ENCODE measurements at places on chromosomes 1 and 21.

GRCh38 chr21:35547946-35548774 lies 499.1 kb upstream of the RUNX1 start:
- DNase-seq = no peak

DNA sequence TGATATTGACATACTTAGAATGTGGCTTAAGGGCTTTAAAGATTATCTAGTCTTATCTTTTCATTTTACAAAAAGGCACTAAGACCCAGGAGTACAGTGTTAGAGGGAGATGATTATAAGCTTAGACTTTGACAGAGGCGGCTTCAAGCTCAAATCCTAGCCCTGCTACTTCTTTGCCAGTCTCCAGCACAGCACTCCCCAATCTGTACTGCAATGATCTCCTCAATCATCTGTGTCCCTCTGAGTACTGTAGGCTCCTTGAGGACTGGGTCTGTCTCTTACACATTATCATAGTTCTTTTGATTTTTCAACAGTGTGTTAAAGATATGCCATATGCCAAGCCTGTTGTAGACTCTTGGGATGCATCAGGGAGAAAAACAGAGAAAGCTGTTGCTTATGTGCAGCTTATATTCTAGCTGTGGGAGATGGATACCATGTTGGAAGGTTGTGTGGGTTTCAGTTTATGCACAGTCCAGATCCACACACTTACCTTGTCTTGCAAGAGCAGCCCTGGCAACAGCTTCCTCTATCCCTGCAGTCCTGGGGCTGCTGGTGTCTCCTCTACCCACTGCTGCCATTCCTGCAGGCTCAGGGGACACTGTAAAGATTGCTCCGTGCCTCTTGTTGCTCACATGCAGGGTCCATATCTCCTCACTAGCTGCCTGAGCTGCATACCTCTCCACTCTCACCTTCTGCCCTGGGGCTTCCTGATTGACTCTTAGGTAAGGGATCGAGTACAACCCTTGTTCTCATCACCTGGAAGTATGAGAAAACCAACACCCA lies 103.9 kb upstream of the TSPAN2 start:
- no peak for DNase-seq

GRCh38 chr1:175154629-175155472 lies 37.7 kb downstream of the KIAA0040 start:
- no peak for DNase-seq

DNA sequence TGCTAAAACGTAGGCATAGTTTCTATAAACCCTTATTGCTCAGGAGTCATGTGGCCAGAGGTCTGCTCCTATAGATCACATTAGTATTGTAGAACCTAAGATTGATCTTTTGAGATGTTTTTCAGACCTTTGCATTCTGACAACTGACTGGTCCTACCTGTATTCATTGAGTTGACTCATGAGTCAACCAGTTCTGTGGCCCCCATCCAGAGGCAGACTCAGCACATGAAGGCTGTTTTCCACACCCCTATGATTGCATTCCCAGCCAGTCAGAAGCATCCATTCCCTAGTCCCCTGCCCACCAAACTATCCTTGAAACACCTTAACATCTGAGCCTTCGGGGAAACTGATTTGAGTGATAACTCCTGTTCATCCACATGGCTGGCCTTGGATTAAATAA lies 451.7 kb downstream of the SIPA1L2 start:
- DNase-seq = no peak

GRCh38 chr1:216750031-216750627 lies 26.9 kb upstream of the ESRRG start:
- peak; percentile 38 for DNase-seq
